Activated T-cell treated with anti-CD3 and anti-CD28 coated beads, Interleukin-2, amount 50 U/mL, for 72 hours (primary cell): ENCODE measurements at places on chromosomes 5 and 9. TPM values are rescaled to one million over a fixed set of nuclear protein-coding genes. Genes with fewer than 3 reads are reported as not detected.

The RAB3C gene
- not detected for total RNA-seq

DNA sequence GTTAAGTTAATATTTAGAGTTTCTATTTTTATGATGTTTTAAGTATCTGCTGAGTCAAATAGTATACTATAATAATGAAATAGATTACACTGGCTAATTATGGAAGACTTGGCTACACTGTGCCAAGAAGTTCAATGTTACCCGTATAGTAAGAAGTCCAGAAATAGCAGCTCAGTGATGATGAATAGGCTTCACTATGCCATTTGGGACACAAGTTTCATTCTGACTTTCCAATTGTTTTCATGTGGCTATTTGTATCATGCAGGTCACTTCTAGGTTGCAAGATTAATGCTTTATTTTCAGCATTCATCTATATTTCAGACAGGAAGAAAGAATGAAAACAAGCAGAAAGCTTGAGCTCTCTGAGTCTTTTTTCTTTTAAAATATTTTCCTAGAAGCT, 194.5 kb upstream of the RIOK2 start:
- DNase-seq, result no peak

The TMEM252 gene
- total RNA-seq, result not detected

DNA sequence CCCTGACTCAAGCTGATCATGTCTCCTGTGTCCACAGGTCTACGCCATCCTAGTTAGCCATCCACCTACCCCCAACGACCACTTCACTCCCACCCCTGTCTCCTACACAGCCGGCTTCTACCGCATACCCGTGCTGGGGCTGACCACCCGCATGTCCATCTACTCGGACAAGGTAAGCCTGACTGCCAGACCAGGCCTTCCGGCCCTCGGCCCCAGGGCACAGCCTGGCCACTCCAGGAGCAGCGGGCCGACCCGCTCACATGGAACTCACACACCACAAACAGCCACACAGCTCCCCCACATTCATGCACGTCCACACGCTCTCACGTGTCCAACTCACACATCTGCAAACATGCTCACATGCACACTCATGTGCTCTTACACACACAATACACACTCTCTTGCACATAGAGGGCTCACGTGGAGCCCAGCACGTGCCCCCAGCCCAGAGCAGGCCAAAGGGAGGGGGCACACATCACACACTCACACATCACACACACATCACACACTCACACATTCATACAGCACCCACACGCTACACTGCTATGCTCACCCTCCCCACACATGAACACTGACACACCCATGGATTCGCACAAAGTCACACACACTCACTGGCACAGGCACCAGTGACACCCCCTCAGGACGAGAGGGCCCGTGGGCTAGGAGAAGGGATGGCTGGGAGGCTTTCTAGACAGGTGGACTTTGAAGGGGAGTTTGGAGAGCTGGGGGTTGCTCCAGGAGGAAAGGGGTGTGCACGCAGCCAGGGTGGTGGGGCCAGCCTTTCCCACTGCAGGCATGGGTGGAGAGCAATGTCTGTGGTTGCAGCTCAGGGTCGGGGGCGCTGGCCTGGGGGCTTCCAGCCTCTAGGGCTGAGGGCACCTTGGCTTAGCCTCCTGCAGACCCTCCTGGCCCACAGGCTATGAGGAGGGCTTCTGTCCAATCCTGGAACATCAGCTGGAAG, 3.3 kb downstream of the GRIN1 start:
- no peak for DNase-seq

DNA sequence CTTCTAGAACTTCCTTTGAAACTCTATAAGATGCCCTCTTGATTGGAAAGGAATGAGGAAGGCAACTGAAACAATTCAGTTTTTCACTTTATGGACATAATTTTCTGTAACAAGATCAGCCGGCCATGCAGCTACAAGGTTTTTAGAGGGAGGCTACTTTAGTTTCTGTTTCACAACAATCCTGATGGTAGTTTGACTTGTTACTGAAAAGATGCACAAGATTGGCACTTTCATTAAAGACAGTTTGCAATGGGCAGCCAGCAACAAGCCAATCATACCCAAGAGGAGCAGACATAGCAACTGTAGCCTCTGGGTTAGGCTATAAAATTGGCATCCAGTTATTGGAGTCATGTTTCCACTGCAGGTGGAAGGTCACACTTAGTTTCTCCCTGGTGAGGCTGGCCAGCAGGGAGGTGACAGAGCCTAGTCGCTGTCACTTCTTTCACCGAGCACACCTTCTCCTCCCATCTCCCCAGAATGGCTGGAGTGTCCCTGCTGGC, 74.3 kb upstream of the TGFBR1 start:
- no peak for DNase-seq

The C9orf50 gene
- 0.31 TPM for total RNA-seq

The ECM2 gene
- not detected for total RNA-seq

DNA sequence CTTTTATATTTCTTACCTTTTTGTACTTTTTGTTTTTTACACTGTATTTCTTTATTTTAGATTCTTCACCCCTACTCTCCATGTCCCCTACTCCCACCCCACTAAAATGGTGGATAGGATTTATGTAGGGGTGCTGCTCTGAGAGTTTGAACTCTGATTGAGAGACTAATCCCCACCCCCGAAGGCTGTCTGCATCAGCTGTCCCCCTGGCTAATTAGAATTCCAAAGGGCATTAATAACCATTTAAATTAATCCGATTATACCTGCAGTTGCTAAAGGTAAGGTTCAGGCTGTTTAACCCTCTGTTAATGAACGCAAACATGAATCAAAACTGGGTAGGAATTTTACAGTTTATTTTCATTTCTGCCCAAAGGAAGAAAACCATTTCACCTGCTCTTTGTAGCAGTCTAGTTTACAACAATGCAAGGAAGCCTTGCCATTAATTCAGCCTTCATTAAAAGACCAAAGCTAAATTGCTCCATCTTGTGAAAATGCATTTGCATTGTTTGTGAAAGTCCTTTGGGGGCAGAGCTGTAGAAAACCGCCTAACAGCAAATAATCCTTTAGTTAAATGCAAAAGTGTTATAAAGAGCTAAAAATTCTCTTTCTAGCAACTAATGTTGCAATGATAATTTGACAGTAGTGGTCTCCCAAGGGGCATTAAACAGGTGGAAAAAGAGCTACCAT, 71.2 kb downstream of the ZCCHC7 start:
- no peak for DNase-seq

GRCh38 chr9:131476777-131477345, 25.9 kb upstream of the POMT1 start:
- no peak for DNase-seq

- no peak for DNase-seq
Observed at GRCh38 chr9:68896486-68896885, 117.4 kb downstream of the PRKACG start.

GRCh38 chr5:143758750-143759149, 53.2 kb upstream of the HMHB1 start:
- DNase-seq, result no peak

GRCh38 chr5:135883441-135883840, 12.2 kb downstream of the IL9 start:
- no peak for DNase-seq

GRCh38 chr9:36987891-36988290, 46.2 kb downstream of the PAX5 start:
- peak; percentile 29 for DNase-seq

The LECT2 gene
- not detected for total RNA-seq

GRCh38 chr9:82531795-82532194, 531.1 kb downstream of the RASEF start:
- no peak for DNase-seq

- no peak for DNase-seq
Observed at GRCh38 chr9:123282362-123283047, 14.1 kb upstream of the STRBP start.

GRCh38 chr9:106450549-106450948, 412.4 kb upstream of the ZNF462 start:
- no peak for DNase-seq

DNA sequence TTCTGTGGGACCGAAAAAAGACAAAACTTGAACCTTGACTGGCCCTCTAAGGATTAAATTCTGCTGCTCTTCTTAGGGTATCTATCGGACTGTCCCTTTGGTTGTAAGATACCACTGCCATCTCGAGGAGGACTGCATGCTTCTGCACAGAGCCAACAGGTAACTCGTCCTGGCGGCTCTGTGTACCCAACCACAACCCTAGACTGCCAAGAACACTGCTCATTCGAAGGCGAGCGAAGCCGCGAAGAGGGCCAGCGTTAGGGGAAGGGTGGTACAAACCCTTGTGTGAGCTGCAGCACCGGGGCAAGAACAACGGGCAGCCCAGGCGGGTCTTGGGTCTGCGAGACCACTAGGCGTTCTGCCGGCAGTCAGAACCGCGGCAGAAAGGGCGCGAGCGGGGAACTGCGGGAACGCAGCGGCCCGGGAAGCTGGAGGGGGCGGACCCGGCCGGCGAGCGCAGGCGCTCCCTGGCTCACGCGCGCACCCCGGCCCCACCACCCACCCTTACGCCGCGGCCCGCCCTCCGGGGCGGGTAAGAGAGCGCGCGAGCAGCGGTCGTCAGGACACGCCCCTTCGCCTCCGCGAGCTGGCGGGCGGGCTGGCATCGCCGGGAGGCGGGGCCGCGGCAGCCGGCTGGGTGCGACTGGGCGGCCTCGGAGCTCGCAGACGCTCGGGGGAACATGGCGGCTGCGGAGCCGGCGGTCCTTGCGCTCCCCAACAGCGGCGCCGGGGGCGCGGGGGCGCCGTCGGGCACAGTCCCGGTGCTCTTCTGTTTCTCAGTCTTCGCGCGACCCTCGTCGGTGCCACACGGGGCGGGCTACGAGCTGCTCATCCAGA, at the start of gene ISOC1:
TSS of gene ISOC1 (plus strand) at position 663 of the 837 bp plus-strand sequence. CDS start at position 681, 18 bp downstream.
- DNase-seq, result peak; percentile 94

GRCh38 chr5:1476181-1476966, 31.1 kb upstream of the SLC6A3 start:
- no peak for DNase-seq

The TTC16 gene
- 0.55 TPM for total RNA-seq

- DNase-seq, result peak; percentile 39
Observed at GRCh38 chr5:137320056-137321045, 178.8 kb downstream of the SPOCK1 start.

The ARSI gene
- total RNA-seq, result not detected

DNA sequence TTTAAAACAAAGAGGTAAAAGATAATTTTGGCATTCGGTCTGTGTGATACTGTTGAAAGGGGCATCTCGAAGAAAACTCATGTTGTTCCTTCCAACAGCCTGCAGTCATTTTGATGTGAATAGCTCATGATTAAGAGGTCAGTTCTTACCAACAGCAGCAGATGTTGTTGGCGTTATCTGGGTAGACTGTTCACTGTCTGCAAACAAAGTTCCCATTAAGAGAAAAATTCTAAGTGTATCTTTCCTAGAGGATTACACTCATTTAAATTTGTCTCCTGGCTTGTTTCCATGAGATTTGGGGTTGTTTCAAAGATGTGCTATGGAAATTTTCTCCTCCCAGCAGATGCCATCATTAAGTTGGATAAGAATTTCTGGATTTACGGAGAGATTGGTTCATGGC, 138.2 kb upstream of the RORB start:
- DNase-seq, result no peak

- DNase-seq, result no peak
Observed at GRCh38 chr5:107373549-107374263, 297.0 kb downstream of the EFNA5 start.

The PCDHGA7 gene
- total RNA-seq, result not detected

DNA sequence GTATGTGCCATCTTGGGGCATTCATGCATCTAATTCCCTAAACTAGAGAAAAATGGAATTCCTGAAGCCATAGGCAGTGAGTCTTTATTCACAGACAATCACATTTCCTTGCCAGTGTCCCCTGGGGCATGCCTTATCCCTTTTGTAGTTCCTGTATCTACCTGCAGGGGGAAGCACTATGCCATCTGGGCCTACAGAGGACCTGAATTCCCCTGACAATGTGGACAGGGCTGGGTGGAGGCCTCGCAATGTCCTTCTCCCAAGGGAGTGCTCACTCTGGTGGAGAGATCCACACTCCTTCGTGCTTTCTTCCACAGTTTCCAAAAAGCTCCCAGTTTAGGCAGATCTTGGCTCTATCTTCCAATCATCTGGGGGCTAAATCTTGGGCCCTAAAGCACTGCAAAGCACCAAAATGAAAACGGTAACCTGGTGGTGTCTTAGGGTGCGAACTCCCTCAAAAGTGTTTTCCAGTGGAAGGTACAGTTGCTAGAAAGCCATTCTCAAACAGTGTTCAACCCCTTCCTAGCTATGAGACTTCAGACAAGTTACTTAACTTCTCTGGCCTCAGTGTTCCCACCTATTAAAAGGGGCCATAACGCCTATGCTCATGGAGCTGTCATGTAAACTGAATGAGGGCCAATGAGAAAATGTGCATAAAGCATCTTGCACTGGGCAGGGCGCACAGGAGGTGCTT, 17.5 kb downstream of the WHRN start:
- peak; percentile 80 for DNase-seq

DNA sequence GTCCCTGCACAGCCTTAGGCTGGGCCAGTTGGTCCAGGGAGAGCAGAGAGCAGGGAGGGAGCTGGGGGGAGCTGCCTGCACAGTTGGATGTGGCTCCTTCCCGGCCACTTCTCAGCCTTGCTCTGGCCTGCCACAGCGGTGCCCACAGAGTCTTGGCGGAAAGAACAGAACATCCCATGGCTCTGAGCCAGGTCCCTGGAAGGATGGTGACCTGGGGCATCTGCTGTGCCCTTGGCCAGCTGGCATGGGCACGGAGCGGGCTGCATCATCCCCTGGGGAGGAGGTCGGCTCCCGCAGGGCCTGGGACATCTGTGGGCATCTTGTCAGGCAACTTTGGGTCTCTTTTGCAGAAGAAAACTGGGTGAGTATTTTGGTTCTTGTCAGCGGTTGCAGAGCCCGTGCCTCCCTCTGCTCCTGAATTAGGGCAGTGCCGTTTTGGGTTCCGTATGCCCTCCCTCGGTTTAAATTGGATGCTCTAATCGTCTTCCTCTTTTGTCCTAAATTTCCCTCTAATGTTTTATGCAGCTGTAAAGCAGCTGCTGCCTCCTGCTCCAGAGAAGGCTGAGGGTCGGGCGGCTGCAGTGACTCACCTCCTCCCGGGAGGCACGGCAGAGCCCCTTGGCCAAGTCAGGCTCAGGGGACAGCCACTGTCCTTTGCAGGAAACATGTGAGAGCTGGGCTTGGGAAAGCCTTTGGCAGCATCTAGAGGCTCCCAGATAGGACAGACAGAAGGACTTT, 10.5 kb upstream of the NACC2 start:
- no peak for DNase-seq

DNA sequence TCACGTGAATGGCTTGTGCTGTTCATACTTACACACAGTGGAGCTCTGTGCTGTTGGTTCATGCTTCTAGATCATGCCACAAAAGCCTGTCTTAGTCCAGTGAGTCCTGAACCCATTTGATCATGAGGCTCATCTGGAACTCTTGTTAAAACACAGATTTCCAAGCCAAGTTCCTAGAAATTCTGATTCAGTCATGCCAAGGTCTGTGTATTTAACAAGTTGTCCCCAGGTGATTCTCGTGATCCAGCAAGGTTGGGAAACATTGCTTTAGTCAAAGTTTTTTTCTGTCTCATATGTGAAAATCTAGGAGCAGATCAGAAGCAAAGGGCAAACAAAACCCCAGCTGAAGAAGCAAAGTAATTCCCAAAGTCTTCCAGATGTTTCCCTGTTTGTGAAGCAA, 112.5 kb upstream of the GAS1 start:
- no peak for DNase-seq

The PRR16 gene
- not detected for total RNA-seq

The TYRP1 gene
- total RNA-seq, result not detected

GRCh38 chr5:157288405-157289163, 22.7 kb downstream of the CYFIP2 start:
- no peak for DNase-seq

The CEP78 gene
- 42.3 TPM for total RNA-seq
